ENCODE measurements at places on chromosomes 7 and 10.

DNA sequence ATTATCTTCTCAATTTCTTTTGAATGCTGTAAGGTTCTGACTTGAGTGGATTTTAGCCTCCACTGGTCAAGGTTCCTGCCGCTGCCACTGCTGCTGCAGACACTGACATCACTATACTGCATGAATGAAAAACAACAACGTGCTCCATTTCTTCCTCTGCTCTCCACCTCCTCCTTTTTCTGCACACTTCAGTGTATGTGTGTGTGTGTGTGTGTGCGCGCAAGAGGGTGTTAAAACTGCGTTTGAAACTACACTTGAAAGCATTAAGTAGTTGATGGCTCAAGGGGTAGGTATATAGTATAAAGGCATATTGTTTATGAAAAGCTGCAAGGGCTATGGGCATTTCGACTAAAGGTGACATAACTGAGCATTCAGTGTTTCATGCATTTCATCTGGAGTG lies 3.5 kb downstream of the GLCCI1 start:
- DNase-seq, result peak; percentile 34

DNA sequence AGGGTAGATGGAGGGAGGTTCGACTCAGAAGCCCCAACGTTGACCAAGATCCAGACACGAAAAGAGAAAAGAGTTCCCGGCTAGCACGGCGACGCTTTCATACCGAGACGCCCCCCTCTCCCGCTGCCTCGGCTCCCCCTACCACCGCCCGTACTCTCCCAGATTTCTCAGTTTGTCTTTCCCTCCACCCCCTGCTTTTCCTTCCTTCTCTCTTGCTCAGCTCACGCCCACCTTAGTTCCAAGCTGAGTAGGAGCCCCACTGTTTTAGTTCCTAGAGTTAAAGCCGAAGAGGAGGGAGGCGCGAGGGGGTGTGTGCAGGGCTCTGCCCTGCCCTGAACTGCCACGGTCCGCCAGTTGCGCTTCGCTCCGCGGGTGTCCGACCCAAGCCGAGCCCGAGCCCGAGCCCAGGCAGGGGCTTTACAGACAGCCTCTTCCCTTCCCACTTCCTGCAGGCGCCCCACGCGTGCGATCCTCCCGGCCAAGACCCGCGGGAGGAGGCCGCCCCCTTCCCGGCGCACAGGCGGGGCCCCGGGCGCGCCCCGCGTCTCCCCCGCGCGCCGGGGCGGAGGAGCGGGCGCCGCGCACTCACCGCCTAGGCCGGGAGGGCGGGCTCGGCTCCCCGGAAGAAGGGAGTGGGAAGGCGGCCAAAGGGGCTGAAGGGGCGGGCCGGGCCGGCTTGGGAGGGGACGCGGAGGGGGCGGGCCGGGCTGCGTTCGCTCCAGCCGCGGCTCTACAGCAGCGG lies at the start of gene EPHB6:
Gene EPHB6 (plus strand): TSS at position 705 of the 742 bp plus-strand sequence. CDS start 8,152 bp downstream, outside the sequence.
- peak; percentile 63 for DNase-seq

- DNase-seq, result no peak
Observed at GRCh38 chr7:26429168-26429567, 137.5 kb downstream of the SNX10 start.

GRCh38 chr7:143258831-143259230 lies 4.4 kb upstream of the GSTK1 start:
- DNase-seq, result no peak

DNA sequence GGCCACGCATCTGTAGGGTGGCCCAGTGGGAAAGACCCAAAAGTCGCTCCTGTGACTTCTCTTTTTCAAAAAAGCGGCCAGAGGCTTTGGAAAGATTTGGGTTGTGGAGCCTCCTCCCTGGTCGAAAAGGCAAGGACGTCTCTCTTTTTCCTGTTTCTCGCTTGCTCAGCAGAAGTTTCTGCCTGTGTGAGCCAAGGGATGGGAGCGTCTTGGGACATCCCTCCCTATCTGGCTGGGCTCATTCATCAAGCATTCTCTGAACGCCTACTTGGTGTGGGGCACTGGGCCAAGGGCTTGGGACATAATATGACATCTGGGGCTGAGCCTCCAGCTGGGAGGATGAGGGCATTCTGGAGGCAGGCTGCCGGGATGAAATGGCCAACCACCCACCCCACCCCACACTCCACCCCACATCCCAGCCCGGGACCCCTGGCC lies 120.9 kb downstream of the C10orf105 start:
- DNase-seq, result no peak

DNA sequence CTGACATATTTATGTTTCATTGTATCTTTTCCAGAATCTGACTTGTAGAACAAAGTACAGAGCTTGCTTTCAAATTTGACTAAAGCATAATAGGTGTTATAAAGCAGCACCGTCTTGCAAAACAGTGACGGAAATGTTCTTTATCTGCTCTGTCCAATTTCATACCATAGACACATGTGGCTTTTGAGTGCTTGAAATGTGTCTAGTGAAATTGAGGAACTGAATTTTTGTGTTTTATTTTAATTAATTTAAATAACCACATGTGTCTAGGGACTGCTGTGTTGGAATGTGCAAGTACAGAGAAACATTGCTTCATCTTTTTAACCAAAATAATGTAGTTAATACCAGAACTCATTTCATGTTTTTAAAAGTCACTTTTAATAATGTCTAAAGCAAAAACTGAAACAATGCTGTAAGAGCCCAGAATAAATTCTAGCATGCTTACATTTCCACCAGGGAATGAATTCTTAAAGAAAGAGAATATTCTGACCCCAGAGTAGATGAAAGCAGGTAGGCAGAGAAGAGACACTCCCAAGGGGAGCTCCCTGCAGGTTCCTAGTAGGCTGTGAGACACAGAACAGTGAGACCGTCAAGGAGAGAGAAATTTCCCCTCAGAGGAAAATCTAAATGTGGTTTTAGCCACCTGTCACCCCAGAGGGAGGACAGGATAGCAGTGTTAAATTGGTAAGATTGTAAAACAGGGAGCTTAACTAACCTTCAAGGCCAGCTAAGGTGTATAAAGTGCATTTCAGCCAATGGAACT lies 175.3 kb upstream of the KMT2E start:
- DNase-seq, result no peak

- DNase-seq, result no peak
Observed at GRCh38 chr7:7005303-7005702, 177.0 kb upstream of the C1GALT1 start.

- no peak for DNase-seq
Observed at GRCh38 chr10:110363572-110364411, 59.1 kb upstream of the SMNDC1 start.

DNA sequence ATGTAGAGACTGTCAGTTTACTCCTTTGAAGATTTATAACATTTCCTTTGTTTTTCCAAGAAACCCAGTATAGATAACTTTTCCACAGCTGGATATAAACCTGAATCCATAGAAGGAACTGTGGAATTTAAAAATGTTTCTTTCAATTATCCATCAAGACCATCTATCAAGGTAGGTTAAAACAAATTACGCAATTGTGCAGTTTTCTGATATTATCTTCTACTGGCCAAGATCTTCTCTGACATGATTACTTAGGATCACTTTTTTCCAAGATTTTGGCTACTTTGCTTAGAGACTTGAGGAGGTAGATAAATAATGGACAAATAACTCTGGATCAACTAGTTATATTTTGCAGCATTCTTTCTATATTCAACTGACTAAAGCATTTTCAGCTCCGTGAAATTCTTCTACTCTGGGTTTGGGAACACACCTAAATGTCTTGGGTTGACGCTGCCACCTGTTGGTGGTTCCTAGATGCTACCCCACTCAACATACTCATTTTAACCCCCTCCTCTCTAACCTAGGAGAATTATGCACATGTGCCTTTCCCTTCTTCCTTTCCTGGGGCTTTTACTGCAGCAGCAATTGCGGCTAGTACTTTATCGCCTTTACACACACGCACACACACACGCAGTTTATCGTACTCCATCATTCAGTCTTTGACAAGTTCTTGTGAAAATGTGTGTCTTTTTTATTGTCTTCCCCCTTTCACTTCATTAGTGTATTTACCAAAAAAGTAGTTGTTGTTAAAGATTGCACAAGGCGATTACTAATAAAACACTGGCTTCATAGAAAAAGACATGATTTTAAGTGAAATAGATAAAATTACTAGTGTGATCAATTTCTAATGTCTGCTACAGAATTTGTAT lies 32.7 kb downstream of the ABCB5 start:
- DNase-seq, result no peak

DNA sequence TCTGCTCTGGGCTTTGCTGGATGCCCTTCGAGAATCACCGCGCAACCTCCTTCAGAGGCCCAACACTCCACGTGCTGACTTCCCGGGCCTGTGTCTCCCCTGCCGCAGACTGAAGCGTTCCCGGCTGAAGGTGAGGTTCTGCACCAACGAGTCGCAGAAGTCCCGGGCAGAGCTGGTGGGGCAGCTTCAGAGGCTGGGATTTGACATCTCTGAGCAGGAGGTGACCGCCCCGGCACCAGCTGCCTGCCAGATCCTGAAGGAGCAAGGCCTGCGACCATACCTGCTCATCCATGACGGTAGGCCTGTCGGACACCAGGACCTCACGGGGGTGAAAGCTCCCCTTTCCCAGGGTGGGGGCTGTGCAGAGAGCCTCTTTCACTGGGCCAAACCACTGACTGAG lies 22.4 kb downstream of the LHPP start:
- DNase-seq, result no peak

- no peak for DNase-seq
Observed at GRCh38 chr7:67019562-67020390, 23.1 kb downstream of the TYW1 start.

GRCh38 chr7:50660040-50660829 lies 95.0 kb upstream of the DDC start:
- peak; percentile 78 for DNase-seq

GRCh38 chr10:679556-679955 lies 9.9 kb downstream of the DIP2C start:
- DNase-seq, result no peak

GRCh38 chr7:91267171-91267955 lies 3.1 kb downstream of the FZD1 start:
- DNase-seq, result no peak

GRCh38 chr7:133863362-133864061 lies 263.6 kb upstream of the LRGUK start:
- no peak for DNase-seq

- DNase-seq, result no peak
Observed at GRCh38 chr7:4740796-4741195, 34.6 kb upstream of the AP5Z1 start.

DNA sequence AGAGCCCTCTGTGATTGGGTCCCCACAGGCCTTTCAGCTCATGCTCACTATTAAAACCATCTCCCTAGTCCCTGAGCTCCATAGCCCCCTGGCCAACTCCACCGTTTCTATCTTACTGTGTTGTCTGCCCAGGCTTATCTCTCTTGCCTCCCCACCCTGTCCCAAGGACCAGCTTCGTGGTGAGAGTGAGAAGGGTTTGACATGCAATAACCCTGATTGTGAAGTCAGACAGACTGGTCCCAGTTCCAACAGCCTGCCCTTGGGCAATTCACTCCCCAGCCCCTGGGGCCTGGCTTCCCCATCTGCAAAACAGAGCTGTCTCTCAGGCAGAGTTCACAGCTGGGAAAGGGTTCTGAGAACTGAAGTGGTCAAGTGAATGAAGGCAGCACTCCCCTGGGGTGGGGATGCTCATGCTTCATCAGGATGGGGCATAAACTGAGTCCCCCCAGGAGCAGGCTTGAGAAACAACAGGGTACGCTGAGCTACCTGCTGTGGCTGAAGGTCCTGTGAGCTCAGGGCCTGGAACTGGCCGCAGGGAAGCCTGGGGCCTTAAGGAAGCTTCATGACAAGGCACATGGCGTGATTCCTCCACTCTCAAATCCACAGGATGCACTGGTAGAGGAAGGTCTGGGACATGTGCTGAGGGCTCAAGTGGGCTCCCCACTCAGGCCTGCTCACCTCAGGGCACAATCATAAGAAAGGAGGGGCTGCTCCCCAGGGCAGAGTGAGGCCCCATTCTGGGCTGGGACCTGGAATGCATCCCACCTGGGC lies 1.8 kb upstream of the PPIF start:
- DNase-seq, result no peak

DNA sequence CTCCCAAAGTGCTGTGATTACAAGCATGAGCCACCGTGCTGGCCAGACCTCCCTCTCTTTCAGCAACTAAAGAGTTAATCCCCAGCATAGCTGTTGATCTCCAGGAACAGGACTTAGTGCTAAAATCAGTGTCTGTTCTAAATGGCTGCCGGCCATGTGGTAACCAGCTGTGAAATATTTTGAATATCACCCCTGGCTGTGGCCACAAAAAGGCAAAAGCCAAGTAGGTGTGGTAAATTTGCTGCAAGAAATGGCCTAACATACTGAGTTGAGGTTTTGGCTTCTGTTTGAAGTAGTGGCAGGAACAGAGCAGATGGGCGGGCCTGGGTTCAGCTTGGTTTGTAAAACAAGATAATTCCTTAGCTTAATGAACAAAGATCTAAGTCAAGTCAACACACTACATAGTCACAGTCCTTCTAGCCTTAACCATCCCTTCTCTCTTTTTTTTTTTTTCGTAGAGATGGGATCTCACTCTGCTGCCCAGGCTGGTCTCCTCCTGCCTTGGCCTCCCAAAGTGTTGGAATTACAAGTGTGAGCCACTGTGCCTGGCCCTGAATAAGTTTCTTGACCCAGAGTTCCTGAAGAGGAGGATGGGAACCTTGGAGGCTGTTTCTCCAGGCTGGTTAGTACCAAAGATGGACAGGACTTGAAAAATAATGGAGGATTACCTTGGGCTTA lies 22.7 kb upstream of the AGFG2 start:
- peak; percentile 84 for DNase-seq

GRCh38 chr7:29042824-29043231 lies 84.7 kb upstream of the TRIL start:
- DNase-seq, result no peak

DNA sequence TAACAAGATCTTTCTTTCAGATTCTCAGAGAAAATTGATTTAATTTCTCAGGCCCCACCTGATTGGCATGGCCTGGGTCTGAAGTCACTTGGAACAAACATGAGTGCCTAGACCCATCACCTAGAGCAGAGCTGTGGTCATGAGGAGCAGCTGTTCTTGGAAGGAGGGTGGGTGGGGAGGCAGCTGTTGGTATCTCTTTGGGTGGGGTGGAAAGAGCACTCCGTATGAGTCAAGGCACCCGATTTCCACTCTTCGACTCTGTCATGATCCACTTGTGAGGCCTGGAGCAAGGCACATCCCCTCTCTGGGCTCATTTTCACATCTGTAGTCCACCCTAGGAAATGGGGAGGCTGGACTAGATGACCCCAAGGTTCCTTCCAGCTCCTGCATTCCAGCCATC lies 156.7 kb downstream of the C10orf105 start:
- DNase-seq, result no peak

DNA sequence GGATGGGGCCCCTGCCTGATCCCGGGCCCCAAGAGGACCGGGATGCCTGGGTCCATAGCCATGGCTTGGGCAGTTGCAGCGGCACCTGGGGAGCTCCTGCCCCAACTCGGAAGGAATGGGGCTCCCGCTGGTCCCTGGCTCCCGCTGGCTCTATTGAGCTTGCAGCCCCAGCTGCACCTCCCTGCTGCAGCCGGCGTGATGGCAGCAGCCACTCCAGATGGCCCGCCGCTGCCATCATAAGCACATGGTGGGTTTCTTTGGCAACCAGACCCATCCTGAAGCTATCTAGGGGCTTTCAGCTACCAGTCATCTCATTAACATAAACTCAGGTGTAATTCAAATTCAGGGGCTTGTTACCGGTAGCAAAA lies 11.1 kb upstream of the DNMBP start:
- no peak for DNase-seq
